Stimulated activated CD4-positive, alpha-beta T cell treated with anti-CD3 and anti-CD28 coated beads, Interleukin-4, amount 100 ng/mL, for 24 hours (primary cell): ENCODE measurements at places on chromosomes 11 and 22.

- DNase-seq, result no peak
Observed at GRCh38 chr11:4090258-4090657, 4.3 kb upstream of the RRM1 start.

DNA sequence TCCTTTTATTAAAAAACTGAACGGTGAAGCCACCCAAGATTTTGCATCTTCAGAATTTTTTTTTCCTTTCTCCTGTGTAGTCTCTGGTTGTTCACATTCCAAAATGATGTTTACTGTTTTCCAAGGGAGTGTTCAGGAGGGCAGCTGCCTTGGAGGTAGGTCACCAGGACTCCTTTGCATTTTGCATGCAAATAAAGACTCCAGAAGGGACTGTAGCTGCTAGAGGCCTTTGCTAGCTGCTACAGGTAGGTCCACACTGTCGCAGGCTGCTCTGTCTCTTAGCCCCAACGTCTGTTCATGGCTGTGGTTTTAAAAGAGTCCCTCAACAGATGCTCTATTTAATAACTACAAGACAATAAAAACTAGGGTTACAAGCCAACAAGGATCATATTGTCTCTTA, 11.4 kb downstream of the CTSC start:
- DNase-seq, result no peak

DNA sequence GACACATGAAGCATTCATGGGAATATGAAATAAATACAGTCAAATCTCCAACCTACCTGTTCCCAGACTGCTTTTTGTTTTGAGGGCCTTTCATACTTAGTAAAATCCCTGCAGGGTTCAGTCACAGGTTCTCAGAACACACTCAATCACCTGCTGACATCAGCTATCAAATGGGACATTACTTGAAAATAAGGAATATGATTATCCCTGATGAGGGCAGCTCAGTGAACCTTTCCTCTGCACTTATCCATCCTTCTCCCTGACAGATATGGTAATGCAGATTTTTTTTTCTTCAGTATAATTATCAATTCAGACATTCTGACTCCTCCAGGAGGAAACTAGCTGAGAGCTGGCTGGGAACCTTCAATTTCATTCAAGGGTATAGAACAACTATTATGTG, 1127.4 kb upstream of the CCDC90B start:
- no peak for DNase-seq

GRCh38 chr11:71490731-71491390, 36.2 kb upstream of the KRTAP5-7 start:
- DNase-seq, result no peak

- DNase-seq, result no peak
Observed at GRCh38 chr11:130908770-130909625, 7.3 kb downstream of the SNX19 start.

DNA sequence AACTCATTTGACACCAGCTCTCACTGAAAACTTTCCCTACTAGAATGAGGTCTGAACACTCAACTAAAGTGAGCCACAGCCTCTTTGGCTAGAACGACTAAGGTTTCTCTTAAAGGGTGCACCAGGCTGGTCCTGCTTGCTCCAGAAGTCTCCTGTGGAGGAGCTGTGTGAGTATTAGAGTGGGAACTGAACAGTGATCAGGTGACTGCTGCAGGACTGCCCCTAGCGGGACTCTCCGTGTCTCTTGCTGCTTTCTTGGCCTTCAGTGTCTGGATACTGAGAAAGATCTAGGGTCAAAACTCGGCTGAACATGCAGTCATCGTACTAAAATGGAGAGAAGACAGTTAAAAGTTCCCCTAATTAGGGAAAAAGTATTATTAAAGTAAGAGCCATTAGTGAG, 34.6 kb downstream of the FAM118A start:
- DNase-seq, result no peak

DNA sequence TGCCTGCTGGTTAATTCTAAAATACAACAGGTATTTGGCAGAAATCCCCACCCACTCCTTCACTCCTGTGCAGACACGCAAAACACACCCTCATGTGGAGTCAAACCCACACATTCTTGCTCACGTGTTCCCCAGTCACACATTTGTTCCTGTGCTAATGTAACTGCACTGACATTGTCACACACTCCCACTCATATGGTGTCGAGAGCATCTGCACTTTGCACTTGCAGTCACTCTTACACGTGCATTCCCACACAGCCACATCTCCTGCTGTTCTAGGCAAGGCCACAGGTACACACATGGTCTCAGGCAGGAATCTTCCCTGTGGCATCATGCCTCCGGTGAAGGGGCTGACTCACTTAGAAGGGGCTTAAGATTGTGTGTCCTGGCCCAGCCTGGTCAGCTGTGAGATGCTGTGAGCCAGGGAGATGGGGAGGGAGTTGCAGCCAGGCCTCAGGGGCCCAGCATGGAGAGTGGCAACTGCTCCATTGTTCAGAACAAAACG, 395.0 kb downstream of the TENM4 start:
- DNase-seq, result no peak

GRCh38 chr22:30033901-30034300, 46.4 kb upstream of the HORMAD2 start:
- no peak for DNase-seq

DNA sequence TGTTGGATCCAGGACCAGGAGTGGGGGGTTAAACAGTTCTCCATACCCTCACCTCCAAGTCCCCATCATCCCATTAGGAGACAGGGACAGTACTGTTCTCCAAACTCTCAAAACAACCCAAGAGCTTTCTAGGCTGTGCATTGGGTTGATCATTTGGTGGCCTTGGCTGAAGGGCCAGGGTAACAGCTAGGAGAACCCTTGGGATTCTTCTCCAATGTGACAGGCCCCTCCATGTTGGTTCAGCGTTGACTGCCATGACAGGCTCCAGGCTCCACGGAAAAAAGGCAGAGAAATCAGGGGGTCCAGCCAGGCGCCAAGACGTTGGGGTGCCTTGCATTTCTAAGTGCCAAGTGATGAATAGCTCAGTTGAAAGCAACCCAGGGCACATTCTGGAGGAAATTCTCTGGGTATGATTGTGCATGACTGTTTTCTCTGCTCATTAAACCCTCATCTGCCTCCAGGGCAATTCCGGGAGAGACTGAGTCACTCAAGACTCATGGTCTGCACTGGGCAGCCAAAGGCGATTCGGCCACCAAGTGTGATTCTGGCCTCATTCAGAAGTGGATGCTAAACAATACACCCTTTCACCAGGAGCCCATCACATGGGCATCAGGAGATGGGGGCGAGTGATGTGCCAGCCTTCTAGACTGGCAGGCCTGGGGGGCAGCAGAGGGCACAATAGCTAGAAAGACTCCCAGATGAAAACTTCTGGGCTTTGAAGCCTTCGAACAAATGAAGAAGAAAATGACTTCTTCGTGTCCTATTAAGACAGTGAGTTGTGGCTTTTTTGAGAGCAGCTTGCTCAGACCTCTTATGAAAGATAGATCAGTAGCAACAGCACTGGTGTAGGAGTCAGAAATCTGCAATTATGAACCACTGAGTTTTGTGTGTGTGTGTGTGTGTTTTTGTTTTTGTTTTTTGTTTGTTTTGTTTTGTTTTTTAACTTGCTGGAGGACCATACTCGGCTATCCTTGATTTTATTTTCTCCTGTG, 27.7 kb downstream of the CD44 start:
- DNase-seq, result peak; percentile 50
